ENCODE measurements at places on chromosomes 1 and 21.

- DNase-seq, result no peak
These were observed 32.2 kb upstream of the CYP4X1 start for GRCh38 chr1:46991083-46991923.

DNA sequence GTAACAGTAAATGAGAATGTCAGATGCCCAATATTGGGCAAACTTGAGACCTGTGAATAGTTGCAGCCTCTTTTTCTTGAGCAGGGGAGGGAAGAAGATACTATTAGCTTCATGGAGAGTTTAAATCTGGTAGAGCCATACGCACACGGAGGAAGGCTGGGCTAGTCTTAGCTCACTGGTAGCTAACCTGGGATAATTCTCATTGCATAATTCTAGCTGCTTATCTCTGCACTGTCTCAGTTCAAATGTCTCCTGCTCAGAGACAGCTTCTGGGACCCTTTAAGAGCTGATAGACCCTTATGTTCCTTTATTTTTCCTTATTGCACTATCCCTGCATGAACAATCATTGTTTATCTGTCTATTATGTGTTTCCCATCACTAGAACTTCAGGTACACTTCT lies 8.4 kb downstream of the C1orf87 start:
- no peak for DNase-seq

DNA sequence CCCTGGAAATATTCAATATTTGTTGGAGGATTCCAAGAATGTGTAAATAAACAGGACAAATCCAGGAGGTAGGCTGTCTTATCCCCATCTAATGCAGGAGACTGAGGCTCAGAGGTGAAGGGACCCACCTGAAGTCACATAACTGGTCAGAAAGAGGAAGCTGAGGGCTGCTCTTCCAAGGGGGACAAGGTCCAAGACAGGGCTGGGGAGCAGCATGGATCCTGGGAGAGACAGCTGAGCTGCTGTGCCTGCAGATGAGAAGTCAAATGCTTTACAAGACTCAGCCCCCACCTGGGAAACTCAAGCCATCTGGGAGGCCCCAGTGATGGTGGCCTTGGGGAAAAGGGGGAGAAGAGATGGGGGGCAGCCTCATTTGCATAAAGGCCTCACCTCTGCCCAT lies 224.4 kb downstream of the PTPRU start:
- DNase-seq, result no peak

GRCh38 chr1:94095112-94095637 lies 25.8 kb downstream of the ABCA4 start:
- no peak for DNase-seq

GRCh38 chr1:34279971-34280370 lies 103.3 kb downstream of the C1orf94 start:
- no peak for DNase-seq

GRCh38 chr1:246434335-246434734 lies 72.7 kb downstream of the SMYD3 start:
- no peak for DNase-seq

GRCh38 chr1:232430467-232430866 lies 199.5 kb downstream of the SIPA1L2 start:
- no peak for DNase-seq

DNA sequence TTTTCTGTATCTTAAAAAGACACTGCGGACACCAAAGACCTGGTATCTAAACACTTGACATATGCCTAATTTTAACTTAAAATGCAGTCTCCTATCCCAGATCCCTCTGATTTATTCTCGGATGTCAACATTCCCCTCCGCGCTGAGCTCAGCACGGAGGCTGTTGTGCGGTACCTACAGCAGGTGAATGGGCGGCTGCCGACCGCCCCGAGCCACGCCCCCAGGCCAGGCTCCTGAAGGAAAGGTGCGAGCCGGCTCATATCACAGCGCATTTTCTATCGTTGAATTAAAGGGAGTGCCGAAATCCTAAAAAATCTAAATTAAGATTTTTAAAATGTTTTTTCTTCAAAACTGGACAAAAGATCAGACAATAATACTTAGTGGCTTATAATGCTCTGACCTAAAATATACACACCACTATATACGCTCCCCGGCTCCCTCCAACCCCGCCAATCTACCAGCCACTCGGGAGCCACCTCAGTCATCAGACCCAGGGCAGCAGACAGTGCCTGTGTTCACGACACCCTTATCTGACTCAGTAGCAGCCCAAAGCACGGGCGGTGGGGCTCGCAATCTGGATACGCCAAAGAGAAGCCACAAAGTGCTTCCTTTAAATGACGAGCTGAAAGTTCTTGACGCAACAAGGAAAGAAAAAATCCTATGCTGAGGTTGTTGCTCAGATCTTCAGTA lies 4.1 kb downstream of the WRAP73 start:
- DNase-seq, result no peak

GRCh38 chr1:77659879-77660593 lies 22.4 kb downstream of the ZZZ3 start:
- no peak for DNase-seq

- no peak for DNase-seq
These were observed 37.7 kb downstream of the RNF220 start for GRCh38 chr1:44442791-44443190.

DNA sequence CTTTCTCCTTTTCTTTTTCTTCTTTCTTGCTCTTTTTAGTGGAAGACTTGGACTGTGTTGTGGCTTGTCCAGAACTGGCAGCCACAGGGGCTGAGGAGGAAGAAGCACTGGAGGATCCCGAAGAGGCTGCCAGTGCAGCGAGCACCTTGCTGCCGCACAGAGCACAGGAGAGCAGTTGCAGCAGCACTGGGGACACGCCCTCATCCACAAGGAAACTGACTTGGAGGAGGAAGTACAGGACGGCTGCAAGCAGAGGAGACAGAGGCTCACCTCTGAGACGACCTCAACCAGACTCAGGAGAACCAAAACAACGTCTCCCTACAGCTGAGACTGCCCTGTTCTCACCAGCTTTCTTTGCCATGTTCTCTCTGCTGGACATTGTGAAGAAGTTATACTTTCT lies 88.9 kb downstream of the UBR4 start:
- no peak for DNase-seq

- DNase-seq, result no peak
These were observed 990.0 kb downstream of the KCNT2 start for GRCh38 chr1:195618287-195618686.

DNA sequence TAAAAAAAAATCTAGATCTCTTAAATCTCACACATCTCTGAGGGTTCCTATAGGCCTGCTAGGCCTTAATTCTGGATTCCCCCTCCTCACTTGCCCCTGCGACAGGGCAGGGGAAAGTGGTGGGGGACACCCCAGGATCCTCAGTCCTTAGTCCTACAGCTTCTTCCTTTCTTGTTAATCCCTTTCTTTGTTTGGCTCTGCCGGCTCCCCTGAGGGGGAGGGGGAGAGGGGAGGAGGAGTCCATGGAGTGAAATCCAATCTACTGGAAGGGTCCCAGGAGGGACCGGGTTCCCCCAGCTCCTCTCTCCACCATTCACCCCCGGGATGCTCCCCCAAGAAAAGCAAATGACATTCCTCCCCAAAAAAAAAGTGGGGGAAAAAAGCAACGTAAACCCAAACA lies 8.5 kb downstream of the MEX3A start:
- no peak for DNase-seq

GRCh38 chr1:215718575-215719287 lies 151.6 kb downstream of the KCTD3 start:
- no peak for DNase-seq

- no peak for DNase-seq
These were observed 69.1 kb downstream of the OLIG1 start for GRCh38 chr21:33139084-33139483.

- DNase-seq, result no peak
These were observed 645 bp upstream of the TLR5 start for GRCh38 chr1:223143537-223144248.

DNA sequence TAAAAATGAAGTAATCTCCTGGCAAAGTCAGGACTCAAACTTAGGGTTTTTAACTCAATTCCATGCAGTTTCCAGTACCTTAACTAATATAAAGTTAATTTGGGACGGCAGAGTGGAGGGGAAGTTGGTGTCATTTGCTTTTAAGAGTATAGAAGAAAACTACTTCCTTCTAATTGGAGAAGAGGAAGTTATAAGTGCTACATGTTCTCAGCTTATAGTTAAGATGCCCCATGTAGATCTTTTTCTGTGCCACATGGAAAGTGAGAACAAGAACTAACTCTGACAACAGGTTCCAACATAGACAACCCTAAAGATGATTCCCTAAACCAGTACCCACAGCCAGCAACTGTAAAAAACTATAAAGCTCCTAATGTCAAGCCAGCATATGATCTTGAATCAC lies 11.5 kb downstream of the RRAGC start:
- no peak for DNase-seq

- no peak for DNase-seq
These were observed 136.4 kb upstream of the ADGRL2 start for GRCh38 chr1:81664341-81664740.

DNA sequence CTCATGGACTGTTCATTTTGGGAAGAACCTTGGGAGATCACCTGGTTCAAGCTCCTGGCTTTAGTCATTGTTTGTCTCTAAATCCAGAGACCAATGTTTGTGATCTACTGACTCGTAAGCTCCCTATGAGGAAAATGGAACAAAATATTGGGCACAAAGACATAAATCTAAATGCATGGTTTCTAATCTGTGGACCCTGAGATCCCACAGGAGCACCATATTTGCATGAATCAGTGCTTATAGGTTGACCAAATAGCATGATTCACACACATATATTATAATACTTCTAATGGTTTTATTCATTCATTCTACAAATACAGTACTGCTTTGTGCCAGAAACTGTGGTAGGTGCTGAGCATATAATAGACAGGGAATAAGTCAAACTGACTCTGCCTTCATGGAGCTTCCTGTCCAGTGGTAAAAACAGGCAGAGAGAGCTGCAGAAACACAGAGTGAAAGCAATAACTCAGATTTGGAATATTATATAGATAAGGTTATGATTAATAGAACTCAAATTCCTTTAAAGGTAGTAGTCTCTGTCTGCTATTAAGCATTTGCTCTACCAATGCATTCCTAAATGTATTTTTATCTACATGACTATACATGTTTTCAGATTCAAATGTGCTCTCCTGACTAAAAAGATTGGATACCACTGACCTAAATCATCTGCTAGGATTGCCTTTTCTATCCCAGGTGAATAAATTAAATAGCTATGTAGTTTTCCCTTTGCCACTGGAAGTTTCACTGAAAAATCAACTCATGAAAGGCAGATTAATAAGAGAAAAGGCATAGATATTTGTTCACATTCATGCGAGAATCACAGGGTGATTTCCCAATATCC lies 198.6 kb upstream of the CAMK1G start:
- no peak for DNase-seq

GRCh38 chr1:179793281-179793680 lies 50.2 kb downstream of the FAM163A start:
- no peak for DNase-seq

GRCh38 chr1:172897738-172898137 lies 153.0 kb downstream of the TNFSF18 start:
- DNase-seq, result no peak

DNA sequence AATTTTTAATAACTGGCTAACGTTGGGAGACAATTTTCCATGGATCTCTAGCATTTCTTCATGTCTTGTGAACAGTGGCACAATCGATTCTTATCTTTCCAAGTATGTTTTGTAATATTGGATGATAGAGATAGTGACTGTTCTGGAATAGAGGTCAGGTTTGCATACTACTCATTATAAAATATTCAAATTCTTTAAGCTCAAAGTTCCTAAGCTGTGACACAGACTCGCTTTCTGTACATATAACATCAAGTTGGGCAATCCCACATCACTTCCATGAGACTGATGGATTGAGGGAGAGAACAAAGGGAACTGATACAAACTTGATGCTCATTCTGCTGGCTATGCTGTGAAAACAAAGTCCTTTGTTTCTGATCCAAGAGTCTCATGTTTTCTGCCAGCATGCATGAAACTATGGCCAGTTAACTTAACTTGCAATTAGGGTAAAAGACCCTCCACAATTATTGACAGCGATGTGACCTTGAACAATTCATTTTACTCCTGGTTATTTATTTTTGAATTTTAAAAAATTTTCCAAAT lies 392.4 kb downstream of the TTLL7 start:
- no peak for DNase-seq

DNA sequence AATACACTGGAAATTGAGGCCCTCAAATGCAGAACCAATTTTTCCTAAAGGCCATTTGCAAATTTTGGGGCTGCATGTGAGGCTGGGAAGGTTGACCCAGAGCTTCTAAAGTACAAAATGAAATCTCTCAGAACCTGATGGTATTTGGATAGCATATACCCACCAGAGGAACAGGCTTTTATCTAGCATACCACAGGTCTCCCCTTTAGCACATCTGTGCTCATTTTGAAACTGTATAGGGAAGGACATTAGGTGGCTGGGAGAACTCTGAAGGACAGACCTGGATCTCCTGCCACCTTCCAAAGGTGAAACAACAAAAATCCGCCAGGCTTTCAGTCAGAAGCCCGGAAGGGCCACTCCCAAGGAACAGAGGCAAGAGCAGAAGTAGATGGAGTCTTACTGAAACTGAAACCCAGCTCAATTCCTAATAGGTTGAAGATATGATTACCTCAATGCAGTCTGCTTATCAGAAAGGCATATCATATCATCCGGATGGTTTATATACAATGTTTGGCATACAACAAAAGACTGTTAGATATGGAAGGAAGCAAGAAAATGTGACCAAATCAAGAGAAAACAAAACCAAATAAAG lies 11.6 kb downstream of the CD55 start:
- no peak for DNase-seq

DNA sequence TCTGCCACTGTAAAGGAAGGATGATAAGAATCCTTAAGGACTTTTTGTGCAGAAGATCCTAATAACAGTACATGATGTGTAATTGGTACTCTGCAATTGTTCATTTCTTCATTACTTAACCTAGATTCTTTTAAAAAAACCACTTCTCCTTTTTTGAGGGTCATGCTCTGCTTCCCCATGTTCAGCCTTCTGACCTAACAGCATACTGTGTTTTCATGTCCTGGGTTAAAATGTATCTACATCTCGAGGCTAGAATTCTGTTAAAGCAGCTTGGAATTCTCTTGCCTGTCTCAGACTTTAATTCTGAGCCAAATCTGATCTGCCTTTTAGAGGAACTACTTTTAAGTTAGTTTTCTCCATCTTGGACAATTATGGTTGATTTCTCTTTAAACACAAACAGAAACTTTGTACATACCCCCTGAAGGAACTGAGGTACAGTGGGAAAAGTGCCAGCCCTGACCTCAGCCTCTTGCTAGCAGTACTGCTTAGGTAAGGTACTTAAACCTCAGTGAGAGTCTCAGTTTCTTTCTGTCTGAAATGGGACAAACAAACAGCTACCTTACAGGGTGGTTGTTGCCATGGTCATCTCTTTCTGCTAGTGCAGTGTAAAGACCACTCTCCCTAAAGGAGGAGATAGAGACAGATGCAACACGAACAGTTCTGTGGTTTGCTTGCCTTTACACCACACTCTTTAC lies 103.2 kb upstream of the DYNLT5 start:
- no peak for DNase-seq

DNA sequence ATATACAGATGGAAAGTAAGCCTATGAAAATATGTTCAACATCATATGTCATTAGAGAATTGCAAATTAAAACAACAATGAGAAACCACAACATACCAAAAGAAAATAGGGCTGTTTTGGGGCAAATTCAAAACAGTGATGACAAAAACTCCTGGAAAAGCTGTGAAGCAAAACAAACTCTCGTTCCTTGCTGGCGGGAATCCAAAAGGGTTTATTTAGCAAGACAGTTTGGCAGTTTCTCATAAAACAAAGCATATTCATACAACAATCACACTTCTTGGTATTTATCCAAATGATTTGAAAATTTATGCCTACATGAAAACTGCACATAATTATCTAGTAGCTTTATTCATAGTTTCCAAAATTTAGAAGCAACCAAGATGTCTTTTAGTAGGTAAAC lies 44.4 kb downstream of the COL11A1 start:
- DNase-seq, result no peak

GRCh38 chr21:20647607-20648006 lies 350.6 kb upstream of the NCAM2 start:
- no peak for DNase-seq
